Head of caudate nucleus (tissue), 42 donors: ENCODE measurements at places on chromosomes 5 and 9.

DNA sequence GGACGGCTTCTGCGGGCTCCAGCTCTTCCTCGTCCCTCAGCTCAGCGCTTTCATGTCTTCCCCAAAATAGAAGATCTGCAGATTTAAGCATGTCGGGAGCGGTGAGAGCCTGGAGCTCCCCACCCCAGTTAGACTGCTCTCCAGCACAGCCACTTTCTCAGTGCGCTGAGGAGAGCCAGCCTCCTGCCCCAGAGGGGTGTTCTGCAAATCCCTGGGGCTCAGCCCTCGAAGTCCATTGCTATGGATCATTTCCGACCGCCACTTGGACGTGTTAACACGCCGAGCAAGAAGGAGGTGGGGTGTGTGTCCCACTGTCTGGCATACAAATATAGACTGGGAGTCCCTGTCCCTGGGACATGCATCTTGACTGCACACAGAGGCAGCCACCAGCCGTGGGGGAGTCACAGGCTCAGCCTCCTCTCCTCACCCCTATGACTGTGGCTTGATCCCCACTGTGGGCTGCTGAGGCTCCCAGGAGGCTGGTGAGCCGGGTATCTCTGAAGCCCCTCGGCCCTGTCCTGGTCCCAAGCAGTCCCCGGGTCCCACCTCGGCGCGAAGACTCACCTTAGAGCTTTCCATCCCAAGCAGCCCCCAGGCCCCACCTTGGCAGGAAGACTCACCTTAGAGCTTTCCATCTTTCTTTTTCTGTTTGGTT is 30.0 kb upstream of the RNF130 start:
- no peak for DNase-seq

GRCh38 chr9:30796764-30797163 is 1587.7 kb upstream of the ACO1 start:
- DNase-seq, result no peak

- no peak for DNase-seq
Observed at GRCh38 chr5:322281-322941, 897 bp downstream of the AHRR start.

GRCh38 chr5:141950207-141951005 is 7.6 kb downstream of the PCDH12 start:
- no peak for DNase-seq

- no peak for DNase-seq
Observed at GRCh38 chr5:174734571-174735497, 10.5 kb downstream of the MSX2 start.

- DNase-seq, result no peak
Observed at GRCh38 chr5:96538808-96539250, 105.8 kb upstream of the PCSK1 start.

- DNase-seq, result no peak
Observed at GRCh38 chr9:27990524-27990923, 417.2 kb upstream of the C9orf72 start.

- no peak for DNase-seq
Observed at GRCh38 chr9:105842023-105842644, 147.8 kb downstream of the TMEM38B start.

- DNase-seq, result no peak
Observed at GRCh38 chr9:136764301-136764891, at the start of gene LCN15. Gene LCN15 (minus strand): TSS chr9:136764518. CDS start chr9:136764488, 30 bp downstream.

- peak; percentile 70 for DNase-seq
Observed at GRCh38 chr9:107612136-107612535, 122.6 kb upstream of the KLF4 start.

DNA sequence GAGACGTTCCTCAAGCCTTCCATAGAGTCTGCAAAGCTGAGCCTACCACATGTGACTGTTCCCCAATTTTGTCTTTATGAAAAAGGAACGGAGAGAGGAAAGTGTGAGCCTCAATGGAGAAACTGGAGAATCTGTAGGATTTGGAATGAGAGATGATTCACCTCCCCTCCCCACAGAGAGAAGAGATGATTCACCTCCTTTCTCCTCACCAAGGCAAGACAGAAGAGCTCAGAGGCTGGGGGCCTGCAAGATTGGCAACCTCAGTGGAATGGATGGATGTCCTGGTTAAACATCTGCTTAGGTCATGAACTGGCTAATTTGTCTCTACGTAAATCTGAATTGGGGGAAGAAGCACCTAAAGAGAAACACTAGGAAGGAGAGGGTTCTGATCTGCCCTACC is 17.0 kb upstream of the MOCS2 start:
- no peak for DNase-seq

DNA sequence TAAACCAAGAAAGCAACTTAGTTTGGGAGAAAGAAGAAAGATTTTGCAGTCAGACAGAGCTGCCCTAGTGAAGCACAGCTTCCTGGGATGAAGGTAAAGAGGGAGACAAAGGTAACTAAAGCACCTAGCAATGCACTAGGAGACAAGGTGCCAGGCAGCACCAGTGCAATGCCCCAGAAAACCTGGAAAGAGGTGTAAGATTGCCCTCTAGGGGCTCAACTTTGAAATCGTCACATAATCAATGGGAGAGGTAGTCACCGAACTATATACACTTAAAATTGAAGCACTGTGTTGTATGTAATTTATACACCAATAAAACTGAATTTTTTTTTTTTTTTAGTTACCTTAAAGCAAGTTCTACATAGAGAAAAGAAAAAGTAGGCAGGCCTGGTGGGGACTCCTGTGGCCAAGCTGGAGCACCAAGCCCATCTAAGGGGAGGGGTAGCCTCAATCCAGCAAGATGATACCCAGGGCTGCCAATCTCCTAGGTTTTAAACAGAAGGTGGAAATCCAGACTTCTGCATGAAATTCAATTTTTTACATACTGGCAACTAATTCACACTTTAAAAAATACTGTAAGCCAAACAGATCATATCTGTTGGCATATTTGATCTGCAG is 48.2 kb downstream of the CDK5RAP2 start:
- DNase-seq, result peak; percentile 23

- no peak for DNase-seq
Observed at GRCh38 chr9:23408874-23409273, 417.2 kb downstream of the ELAVL2 start.

- DNase-seq, result no peak
Observed at GRCh38 chr9:130847306-130848217, 12.5 kb downstream of the ABL1 start.

GRCh38 chr5:170248172-170248930 is 15.6 kb downstream of the C5orf58 start:
- no peak for DNase-seq

DNA sequence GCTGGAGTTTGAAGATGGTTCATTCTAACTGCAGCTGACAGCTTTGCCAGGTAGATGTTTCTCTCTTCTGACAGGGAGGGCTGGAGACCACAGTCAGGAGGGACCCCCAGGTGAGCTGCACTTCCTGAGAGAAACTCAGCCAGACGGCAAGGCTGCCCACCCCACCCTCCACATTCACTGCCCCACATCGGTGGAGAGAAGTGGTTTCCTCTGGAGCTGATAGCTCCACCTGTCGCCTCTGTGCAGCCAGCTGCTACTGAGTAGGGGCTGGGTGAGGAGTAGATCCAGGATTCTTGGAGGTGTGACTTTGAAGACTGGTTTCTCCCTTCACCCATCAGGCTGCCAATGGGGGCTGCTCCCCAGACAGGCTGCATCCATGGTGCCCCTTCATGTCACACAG is 175.0 kb downstream of the CARTPT start:
- DNase-seq, result no peak

GRCh38 chr9:68978066-68978465 is 35.8 kb downstream of the PRKACG start:
- no peak for DNase-seq

DNA sequence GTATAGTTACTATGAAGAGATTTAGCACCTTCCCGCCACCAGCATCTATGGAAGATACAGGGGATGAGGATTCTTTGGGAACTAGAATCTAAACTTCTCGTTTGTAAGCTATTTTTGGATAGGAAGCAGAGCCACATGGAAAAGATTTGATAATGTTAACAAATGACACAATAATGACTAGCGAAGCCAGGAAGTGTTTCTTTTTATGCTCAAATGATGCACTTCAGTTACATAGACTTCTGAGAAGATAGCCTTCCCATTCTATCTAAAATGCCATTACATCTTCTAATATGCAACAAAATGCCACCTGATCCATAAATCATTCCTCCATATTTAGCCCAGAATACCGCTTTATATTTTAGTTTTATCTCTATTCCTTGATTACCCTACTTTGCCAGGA is 17.0 kb upstream of the TNC start:
- no peak for DNase-seq

GRCh38 chr5:138033907-138034306 is 1.0 kb upstream of the FAM13B start:
- DNase-seq, result no peak

GRCh38 chr9:132702254-132702653 is 32.0 kb downstream of the GTF3C4 start:
- no peak for DNase-seq

- no peak for DNase-seq
Observed at GRCh38 chr5:90843443-90843842, 284.8 kb downstream of the ADGRV1 start.

DNA sequence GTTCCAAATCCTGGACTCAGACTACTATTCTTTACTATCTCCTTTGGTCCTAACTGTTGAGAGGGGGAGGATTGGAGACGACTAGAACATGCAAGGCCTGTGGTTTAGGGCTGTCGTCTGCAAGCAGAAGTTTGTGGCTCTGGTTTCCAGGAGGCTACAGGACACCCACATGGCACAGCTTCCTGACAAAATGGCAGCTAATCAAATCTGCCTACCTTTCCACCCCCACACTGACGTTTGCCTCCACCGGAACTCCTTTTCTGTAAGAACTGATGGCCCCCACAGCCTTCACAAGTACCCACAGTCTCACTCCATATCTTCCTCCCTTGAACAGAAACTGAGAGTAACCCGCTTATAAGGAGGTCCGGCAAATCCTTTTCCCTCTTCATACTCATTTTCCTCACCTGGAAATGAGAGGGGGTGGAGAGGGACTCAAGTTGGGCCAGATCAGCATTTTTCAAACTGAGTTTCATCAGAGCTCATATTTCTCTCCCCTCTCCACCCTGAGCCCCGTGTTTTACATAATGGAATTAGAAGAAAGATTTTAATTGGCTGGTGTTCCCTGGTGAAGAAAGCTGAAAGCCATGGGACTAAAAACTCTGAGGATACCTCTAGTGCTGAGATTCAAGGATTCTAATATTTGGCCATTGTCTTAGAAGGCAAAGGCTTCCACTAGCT is 5.2 kb downstream of the SLC31A2 start:
- DNase-seq, result peak; percentile 63

DNA sequence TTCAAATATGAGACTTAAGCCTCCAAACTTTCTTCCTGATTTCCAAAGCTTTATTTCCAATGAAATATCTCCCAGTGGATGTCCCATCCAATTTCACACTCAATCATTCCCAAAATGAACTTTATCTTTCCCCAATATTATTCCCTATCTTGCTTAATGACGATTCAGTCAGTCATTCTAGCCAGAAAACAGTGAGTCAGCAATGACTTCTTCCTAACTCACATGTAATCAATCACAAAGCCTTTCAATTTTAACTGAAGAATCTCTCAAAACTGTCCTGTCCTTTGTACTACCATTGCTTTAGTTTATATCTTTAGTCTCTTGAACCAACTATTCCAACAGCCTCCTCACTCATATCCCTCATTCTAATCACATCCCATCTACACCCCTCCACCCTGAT is 34.9 kb downstream of the NSA2 start:
- no peak for DNase-seq

GRCh38 chr9:70000469-70000868 is 43.2 kb upstream of the MAMDC2 start:
- no peak for DNase-seq

DNA sequence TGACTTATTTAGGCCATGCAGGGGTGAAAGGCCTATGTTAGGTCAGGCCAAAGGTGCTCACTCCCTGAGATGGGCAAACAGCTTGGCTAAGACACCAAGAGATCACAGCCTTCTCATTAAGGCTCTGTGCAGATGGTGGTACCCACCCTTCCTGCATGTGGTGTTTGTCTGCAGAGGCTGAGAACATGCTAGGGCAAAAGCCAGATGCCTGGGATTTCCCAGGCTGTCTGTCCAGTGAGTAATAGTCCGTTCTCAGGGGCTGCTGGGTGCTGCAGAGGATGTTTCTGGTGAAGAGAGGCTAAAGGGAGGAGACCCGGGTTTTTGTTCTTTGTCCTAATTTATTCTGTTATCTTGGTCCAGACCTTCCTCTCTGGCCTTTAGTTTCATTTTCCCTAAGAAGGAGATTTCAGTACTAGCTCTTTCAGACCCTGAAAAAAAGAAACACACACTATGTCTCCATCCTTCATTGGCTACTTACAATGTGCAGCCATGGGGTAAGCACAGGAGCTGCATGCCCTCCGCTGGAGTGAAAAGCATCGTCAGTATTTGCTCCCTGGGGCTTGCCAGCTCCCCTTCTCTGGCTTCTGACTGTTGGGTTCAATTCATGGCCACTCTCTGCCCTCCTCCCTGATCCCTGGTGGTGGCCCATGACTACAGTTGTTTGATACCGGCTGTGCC is 23.4 kb upstream of the GLRA1 start:
- no peak for DNase-seq

GRCh38 chr5:154002511-154003020 is 36.1 kb downstream of the FAM114A2 start:
- DNase-seq, result no peak

- no peak for DNase-seq
Observed at GRCh38 chr5:138645778-138646575, 70.8 kb upstream of the HSPA9 start.

DNA sequence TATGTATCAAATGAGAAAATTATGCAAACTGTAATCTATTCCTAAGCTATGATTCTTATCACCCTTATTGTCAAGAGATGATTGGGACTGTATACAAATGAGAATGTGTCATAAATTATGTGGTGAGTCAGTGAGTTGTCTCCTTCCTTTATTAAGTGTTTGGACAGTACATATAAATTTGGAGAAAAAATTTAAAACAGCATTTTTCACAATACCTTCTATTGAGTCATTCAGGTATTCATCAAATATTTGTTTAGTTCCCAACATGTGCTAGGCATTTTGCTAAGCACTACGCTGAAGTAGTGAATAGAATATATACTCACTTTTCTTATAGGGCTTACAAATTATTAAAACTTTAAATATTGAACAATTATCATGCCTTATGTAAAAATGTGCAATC is 36.3 kb upstream of the PTPRD start:
- no peak for DNase-seq

GRCh38 chr9:29691758-29692407 is 2118.6 kb upstream of the C9orf72 start:
- no peak for DNase-seq

GRCh38 chr5:4766101-4766500 is 374.0 kb upstream of the ADAMTS16 start:
- DNase-seq, result no peak

- peak; percentile 80 for DNase-seq
Observed at GRCh38 chr5:139774980-139775661, 20.5 kb upstream of the PSD2 start.

GRCh38 chr9:20551835-20552234 is 70.5 kb downstream of the MLLT3 start:
- no peak for DNase-seq
